Inflammatory macrophage (primary cell): ENCODE measurements at places on chromosomes 16 and 17.

DNA sequence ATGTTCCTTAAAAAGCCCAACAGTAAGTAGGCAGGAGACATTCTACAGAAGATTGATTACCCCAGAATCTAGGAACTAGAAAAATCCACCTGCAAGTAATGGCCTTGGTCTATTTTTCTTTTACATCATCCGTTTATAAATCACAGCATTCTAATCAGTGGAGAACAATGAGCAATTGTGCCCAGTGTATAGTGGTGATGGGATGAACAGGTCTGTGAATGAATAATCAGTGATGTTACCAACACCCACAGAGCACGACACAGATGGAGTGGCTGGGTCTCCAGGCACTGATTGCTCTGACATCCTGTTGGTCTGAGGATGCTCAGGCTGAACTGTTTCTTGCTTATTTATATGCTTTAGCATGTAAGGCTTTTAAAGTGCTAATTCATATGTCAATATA, 1251.2 kb upstream of the CDH8 start:
- no peak for DNase-seq

DNA sequence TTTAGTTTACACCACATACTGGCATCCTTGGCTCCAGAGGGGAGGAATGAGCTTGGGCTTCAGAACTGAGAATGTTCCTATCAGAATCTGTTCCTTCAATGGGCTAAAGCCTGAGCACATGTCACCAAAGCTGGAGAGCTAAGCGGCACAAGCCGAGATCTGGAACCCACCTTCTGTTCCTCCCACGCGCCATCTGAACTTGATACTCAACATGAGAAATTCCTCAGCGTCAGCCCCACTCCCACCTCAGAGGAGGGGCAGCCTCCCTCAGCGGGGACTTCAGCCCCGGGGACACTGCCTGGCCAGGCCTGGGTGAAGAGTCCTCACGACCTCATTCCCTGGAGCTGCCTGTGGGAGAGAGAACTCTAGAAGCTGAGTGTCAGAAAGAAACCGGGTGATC, 22.8 kb upstream of the SLC47A1 start:
- DNase-seq, result no peak

- DNase-seq, result no peak
Measured at GRCh38 chr16:53511403-53512280, 8.6 kb upstream of the AKTIP start.

- no peak for DNase-seq
Measured at GRCh38 chr16:22027633-22028032, 19.7 kb downstream of the MOSMO start.

- no peak for DNase-seq
Measured at GRCh38 chr16:66479661-66480264, 52.7 kb downstream of the BEAN1 start.

DNA sequence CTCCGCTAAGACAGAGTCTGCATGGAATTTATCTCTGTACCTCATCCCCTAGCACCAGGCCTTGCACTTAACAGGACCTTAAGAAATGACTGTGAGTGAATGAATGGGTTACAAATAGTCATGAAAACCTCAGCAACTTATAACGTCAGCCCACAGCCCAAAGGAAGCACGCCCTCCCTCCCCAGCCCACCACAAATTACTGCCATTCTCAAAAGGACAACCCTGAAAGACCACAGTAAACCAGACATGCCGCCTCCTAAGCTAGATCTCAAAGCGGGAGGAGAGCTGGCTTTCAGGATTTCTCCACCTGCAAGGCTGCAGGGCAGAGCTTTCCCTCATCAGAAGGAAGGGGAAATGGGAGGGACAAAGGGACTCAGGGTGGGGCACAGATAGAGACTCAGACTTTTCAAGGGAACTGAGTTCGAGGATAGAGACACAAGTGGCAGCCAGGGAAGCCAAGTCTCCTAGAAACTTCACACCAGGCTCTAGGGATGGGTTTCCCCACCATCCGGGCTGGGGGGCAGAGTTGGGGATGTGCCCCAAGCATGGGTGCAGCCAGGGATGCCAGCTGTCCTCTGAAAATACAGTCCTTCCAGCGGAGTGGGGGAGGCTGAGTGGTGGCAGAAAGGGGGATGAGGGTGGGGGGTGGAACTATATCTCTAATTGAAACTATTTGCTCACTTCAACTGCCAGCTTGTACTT, 56.7 kb downstream of the PLXDC1 start:
- no peak for DNase-seq

GRCh38 chr17:8488491-8488890, 52.8 kb downstream of the NDEL1 start:
- no peak for DNase-seq

DNA sequence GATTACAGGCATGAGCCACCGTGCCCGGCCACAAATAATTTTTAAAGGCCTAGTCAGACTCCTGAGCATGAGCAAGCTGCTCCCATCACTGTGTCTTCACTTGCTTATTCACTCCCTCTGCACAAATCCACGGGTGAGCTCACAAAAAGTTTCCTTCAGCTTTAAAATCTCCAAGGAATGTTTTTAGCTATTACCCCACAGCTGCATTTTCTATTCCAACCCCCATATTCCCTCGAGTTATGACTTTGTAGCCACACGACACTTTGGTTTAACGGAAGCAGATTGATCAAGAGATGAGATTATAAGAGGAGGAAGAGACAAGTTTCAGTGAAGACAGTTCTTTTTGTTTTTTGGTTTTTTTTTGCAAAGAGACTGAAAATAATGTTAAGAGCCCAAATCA, 49.1 kb upstream of the SLC25A19 start:
- peak; percentile 54 for DNase-seq

- no peak for DNase-seq
Measured at GRCh38 chr17:39483506-39483905, 22.2 kb downstream of the CDK12 start.

- DNase-seq, result no peak
Measured at GRCh38 chr17:13044572-13045065, 26.8 kb upstream of the ELAC2 start.

GRCh38 chr17:18981335-18981641, 23.3 kb downstream of the FAM83G start:
- no peak for DNase-seq

DNA sequence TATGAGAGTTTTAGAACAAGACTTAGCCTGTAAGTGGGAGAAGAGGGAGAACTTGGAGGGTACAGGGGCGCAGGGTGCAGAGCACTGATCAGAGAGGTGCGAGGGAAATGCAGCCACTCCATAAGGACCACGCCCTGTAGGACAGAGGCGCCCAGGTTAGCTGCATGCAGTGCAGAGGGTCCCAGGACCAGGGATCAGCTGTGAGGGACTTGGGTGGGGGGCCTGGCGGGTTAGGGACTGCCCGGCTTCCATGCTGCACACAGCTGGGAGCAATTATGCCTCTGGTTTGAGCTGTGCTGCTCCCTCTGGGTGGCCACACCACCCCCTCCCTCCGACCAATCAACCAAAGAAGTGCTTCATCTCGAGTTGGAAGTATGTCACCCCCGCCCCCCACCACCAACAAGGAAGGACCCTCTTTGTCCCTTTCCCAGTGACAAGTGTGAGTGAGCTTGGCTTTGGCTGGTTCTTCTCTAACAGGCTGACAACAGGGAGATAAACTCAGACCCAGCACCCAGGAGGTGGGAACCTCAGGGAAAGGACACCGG, 22.2 kb upstream of the CLEC18A start:
- DNase-seq, result no peak

- DNase-seq, result peak; percentile 69
Measured at GRCh38 chr17:64218066-64218465, 45.0 kb downstream of the TEX2 start.

DNA sequence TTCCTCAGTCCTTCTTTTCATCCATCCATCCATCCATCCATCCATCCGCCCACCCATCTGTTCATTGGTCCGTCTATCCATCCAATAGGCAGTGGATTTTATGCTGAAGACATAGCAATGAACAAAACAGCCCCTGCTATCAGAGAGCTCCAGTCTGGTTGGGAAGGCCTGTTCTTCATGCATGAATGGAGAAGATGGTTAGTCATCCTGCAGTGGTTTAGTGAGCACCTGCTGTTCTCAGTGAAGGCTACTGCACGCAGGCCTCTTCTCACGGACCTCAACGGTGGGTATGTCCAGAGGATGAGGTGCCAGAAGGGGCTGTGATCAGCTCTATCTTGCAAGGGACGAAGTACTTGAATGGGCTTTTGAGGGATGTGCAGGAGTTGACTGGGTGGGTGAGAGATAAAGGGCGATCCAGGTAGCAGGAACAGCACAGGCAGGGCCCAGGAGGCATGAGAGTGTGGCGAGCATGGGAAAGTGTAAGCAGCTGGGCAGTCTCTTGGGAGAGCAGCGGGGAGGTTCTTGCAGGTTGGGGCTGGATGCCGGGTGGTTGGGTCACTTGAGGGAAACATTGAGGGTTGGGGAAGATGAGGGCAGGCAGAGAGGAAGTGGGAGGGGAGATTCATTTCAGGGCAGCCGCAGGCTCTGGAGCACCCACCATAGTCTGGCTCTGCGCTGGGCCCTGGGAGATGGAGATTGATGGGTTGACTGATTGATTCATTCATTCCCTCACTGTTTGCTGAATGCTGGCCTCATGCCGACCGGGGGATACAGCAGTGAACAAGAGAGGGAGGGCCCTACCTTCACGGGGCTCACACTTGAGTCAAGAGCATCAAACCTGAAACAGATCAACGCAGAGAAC, 115.0 kb upstream of the CIBAR2 start:
- DNase-seq, result no peak

- peak; percentile 9 for DNase-seq
Measured at GRCh38 chr16:15857724-15858560, 1.1 kb upstream of the MYH11 start.

GRCh38 chr16:72473631-72474030, 301.7 kb upstream of the PMFBP1 start:
- DNase-seq, result no peak

GRCh38 chr17:6941989-6942388, 53.9 kb upstream of the ALOX12 start:
- no peak for DNase-seq

DNA sequence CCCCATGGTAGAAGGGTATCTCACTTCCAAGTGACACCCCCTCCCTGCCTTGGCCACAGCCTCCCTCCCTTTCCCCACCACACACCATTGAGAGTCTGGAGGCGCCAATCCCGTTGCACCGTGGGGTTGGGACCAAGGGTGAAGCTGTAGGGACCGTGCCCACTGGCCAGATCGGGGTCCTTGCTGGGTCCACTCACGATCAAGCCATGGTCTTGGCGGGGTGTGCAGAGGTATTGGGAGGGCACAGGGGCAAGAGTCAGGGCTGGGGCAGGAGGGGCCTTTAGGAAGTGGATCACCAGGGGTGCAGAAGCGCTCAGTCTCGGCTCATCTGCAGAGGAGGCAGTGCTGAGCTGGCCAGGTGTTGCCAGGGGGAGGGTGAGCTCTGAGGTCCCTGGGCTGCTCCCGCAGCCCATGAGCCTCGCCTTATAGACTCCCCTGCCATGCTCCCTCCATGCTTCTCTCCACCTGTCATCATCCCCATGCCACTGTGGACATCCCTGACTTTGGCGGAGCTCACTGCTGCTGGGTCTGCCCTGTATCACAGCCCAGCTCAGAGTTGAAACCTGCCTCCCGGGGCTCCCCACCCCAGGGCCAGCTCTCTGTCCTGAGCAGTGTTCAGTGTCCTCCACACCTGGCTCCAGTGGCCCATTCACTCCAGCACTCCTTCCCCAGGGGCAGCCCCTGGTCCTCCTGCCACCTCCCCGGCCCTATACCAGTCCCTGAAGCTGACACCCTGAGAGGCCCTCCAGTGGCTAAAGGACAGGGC, 8.3 kb downstream of the CDH16 start:
- DNase-seq, result no peak

- DNase-seq, result peak; percentile 96
Measured at GRCh38 chr17:6640536-6641246, at the start of the genes KIAA0753 and TXNDC17. Gene KIAA0753 (minus strand): TSS chr17:6640711. CDS start chr17:6635103, 5,608 bp downstream. Gene TXNDC17 (plus strand): TSS chr17:6641060. CDS start chr17:6641083, 23 bp downstream.

DNA sequence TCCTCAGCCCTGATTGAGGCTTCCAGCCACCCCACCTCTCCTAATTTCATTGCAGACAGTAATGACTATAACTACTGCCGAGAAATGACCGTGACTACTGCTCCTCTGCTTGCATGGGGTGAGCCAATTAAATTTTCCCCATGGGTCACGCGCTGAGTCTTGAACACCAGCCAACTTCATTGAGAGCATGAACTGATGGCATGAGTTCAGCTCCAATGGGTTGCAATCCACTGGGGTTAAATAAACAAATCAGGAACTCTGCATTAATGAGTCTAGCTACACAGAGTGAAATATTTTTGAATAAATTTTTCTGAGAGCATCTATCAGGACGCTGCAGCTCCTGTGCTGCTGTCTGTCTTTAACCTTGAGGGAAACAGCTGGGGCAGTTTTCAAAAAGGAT, 61.6 kb upstream of the CLEC3A start:
- DNase-seq, result no peak

DNA sequence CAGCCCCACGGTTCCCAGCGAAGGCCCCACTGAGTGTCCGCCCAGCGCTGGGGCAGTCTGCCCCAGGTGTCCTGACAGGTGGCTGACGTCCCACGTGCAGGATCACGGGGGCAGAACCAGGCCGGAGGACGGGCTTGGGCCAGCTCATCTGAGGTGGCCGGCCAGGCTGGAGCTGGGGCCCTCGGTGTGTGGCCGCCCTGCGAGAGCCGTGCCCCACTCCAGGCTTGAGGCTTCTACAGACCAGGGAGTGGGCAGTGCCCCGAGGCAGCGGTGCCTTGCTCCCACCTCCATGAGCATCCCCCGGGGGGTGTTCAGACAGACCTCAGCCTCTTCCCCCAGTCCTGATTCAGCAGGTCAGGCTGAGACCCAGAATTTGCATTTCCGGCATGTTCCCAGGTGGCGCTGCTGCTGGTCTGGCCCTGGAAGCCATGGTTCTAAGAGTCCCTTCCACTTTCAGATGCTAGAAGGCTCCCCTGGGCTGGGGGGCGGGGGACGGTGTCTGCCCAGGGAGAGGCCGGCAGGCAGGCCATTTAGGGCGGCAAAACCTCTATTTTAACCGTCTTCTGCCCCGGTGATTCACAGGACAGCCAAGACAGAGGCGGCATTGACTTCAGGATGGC, 35.4 kb upstream of the PABPN1L start:
- DNase-seq, result no peak

DNA sequence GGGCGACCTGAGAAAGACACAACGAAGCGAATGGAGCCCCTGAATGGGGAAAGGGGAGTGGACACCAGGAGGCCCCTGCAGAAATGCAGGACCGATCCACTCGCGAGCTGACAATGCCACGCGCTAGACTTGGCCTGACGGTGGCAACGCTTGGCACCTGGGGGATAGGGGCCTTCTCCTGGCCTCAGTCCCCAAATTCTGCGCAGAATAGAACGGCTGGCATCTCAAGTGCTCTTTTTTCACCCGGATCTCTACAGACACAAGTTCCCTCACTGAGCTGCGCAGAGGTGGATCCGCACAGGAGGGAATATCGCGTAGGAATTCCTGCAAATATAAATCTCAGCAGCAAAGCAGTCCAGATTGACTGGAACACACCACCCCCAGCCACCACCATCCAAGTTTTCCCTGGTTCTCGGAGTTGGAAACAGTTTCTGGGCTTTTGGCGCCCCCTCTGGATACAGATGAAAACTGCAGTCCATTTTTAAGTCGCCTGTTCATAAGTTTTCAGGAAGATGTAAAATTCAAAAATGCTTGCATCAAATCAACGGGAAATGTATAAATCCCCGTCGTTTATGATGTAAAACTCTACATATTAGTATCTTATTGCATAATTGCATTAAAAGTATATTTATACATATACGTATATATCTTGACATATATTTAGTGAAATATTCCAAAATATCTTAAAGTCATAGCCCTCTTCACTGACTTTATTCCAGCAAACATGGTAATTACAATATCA, 2.3 kb upstream of the SOX9 start:
- DNase-seq, result peak; percentile 12
